NCI-H1048 (cell line): ENCODE measurements at places on chromosomes 16 and 17.

- DNase-seq = no peak
Measured at GRCh38 chr17:19024101-19025078, 19.8 kb upstream of the FAM83G start.

DNA sequence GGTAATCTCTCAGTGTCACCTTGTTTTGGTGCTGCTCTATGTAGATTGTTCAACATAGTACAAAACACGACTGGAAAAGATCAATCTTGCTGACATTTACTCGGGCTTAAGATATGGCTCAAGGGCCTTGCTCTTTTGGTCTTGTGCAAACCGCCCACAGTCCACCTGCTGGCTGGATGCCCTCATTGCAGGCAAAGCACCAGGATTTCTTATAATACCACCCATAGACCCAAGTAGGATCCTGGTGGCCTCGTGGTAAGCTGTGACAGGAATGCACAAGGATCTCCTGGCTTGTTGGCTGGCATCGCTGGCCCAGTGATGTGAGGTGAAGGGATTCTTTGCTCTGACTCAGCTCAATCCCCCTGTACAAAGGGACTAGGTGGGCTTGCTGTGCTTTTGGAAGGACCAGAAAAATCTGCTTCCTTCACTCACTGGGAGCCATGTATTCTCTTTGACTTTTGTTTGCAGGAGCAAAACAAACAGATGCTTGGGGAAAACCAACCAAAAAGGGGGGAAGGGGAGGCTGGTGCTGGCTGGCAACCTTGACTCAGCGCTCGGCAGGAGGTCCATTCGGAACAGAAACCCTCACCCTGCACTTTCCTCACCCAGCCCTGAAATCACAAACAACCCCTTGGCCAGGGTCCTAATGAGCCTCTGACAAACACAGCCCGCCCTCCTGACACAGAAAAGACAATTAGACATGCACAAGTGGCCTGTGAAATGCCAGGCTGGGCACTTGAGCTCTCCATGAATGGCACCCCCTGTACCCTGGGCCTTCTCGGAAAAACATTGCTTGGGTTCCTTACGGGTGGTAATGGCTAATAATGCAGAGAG lies 36.6 kb upstream of the MED9 start:
- DNase-seq = peak; percentile 21

DNA sequence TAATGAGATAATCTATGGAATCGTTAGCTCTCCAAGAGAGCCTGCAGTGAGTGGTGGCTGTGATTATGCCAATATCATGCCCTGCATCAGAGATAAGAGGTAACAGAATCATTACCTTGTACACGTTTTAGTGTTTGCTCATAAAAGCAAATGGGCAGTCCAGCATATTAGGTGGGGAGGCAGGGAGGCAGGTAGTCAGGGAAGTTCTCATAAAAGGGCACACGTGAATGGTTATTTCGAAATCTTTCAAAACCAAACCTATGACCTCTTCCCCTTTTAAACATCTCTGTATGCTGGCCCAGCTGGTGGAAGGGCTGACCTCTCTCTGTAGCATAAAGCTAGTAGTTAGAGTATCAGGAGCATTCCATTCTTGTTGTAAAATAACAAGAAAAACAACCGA lies 51.7 kb downstream of the VAT1L start:
- no peak for DNase-seq

GRCh38 chr16:89022051-89022836 lies 45.2 kb upstream of the CBFA2T3 start:
- no peak for DNase-seq

GRCh38 chr16:8676737-8677375 lies 2.4 kb downstream of the ABAT start:
- no peak for DNase-seq

DNA sequence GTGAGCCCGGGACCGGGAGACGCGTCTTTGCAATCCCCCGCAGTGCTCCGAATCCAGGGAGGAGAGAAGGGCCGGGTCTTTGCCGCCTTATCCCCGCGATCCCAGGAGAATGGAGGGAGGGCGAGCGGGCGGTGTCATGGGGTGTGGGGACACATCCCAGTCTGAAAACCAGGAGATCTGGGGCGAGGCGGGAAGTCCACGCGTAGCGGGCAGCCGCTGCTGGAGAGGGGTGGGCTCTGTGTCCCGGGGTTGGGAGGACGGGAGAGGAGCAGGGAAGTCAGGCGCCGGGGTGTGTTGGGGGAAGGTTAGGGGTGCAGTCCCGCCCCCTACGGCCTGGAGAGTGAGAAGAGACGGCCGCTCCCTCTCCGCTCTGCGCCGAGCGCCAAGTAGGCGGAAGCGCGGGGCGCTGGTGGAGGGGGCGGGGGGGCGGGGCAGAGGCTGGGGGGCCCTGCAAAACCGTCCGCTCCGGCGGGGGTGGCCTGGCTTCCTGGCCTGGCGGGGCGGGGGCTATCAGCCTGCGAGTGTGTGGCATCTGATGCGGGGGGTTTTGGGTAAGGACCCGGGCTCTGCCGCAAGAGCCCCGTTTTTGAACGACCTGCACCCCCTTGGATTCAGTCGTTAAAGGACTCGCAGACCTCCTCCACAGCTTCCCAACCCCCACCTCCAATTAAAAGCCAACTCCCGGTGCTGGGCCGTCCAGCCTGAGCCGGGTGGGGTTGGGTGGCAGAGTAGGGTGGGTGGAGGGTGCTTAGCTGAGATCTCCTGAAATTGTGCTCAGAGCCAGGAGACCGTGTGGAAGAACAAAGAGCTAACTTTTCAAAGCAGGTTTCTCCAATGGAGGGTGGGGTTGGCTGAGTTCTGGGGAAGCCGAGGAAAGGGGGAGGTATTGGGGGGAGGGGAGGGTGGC lies 654 bp downstream of the LASP1 start:
- DNase-seq = no peak

- DNase-seq = no peak
Measured at GRCh38 chr16:53894686-53895085, 190.7 kb downstream of the FTO start.

DNA sequence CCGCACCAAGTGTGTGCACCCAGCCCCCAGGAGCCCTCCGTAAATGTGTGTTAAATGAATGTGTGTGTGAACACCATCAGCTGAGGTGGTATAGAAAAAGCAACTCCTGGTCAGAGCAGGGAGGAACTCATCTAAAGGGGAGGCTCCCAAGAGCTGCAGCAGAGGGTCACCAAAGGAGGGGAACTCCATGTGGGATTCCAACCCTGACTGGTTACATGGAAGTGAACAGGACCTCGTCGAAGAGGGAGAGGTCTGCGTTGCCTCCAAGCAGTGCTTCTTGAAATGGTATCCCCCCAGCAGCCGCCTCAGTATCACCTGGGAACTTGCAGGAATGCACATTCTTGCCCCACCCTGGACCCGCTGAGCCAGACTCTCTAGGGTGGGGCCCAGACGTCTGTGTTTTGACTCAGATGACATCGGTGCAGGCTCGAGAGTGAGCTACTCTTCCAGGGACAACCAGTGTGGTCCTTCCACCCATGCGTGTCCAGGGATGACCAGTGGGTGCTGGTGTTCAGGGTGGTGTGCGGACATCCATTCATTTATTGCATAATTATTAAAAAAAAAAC lies 30.8 kb downstream of the ADCY9 start:
- DNase-seq = no peak

- no peak for DNase-seq
Measured at GRCh38 chr16:53358884-53359283, 75.4 kb upstream of the RBL2 start.

- DNase-seq = no peak
Measured at GRCh38 chr17:48578616-48579470, 693 bp upstream of the HOXB4 start.

DNA sequence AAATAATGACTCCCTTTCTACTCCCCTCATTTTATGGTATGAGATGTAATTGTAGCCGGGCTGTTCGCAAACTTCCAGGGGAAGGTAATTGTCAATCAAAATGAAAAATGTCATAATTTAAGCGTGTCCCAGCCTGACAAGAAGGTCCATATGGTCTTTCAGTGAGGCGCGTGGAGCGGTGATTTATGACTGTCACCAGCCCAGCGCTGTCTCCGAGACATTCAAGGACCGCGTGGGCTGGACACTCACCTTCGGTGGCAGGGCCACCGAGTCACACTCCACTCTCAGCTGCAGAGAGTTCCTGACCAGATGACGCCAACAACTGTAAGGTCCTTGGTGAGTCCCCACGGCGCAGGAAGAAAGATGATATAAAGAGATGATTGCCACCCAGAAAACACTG lies 157.7 kb upstream of the TNRC6C start:
- DNase-seq = no peak

DNA sequence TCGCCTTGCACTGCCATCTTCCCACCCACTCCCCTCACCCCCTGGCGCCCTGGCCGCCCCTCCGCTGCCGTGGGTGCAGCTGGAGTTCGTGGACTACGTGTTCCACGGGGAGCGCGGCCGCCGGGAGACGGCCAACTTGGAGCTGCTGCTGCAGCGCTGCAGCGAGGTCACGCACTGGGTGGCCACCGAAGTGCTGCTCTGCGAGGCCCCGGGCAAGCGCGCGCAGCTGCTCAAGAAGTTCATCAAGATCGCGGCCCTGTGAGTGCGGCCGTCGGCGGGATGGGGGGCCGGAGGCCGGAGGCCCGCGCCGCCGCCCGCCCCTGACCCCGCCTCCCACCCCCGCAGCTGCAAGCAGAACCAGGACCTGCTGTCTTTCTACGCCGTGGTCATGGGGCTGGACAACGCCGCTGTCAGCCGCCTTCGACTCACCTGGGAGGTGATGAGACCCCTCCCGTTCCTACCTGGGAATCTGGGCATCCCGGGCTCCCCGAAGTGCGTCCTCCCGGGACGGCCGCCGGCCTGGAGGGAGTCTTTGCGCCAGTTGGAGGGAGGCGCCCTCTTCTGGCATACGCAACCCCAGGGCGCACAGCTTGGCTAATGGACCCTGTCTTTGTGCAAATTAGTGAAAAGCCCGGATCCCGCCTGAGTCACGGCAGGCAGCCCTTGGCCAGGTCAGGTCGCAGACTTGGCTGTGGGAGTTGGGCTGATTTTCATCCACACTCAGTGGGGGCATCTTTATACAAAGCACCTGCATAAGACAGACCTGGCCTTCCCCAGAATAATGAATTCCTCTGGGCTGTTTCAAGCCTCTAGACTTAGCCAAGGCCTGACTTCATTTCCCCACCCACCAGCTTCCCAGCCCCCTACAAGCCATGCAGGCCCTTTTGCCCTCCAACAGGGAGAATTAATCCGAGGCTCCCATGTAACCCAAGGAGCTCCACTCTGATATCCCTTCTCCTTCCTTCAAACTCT lies 14.3 kb downstream of the RAPGEFL1 start:
- no peak for DNase-seq

- peak; percentile 15 for DNase-seq
Measured at GRCh38 chr17:12180644-12181261, 160.1 kb downstream of the MAP2K4 start.

GRCh38 chr16:65343556-65343955 lies 221.7 kb upstream of the CDH11 start:
- no peak for DNase-seq

DNA sequence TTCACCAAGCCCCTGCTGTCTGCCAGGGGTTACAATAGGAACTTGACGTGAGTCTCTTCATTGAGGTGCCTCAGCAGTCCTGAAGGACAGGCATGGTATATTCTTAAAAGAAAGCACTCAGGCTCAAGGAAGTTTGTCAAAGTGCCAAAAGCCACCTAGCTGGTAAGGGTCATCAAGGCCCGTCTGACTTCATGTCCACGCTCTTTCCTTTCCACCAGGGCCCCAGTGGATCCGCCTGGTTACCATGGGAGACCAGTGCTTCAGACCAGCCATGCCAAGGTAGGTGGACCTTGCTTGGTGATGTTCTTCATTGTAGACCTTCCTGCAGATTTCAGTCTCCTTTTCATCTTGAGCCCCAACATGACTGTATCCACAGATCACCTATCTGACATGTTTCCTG lies 27.6 kb upstream of the CCL1 start:
- DNase-seq = no peak

- DNase-seq = no peak
Measured at GRCh38 chr16:71622088-71622487, 3.9 kb upstream of the MARVELD3 start.

- no peak for DNase-seq
Measured at GRCh38 chr16:74898659-74899058, 86.3 kb downstream of the WDR59 start.

- DNase-seq = no peak
Measured at GRCh38 chr17:33520426-33521330, 227.6 kb upstream of the ASIC2 start.

DNA sequence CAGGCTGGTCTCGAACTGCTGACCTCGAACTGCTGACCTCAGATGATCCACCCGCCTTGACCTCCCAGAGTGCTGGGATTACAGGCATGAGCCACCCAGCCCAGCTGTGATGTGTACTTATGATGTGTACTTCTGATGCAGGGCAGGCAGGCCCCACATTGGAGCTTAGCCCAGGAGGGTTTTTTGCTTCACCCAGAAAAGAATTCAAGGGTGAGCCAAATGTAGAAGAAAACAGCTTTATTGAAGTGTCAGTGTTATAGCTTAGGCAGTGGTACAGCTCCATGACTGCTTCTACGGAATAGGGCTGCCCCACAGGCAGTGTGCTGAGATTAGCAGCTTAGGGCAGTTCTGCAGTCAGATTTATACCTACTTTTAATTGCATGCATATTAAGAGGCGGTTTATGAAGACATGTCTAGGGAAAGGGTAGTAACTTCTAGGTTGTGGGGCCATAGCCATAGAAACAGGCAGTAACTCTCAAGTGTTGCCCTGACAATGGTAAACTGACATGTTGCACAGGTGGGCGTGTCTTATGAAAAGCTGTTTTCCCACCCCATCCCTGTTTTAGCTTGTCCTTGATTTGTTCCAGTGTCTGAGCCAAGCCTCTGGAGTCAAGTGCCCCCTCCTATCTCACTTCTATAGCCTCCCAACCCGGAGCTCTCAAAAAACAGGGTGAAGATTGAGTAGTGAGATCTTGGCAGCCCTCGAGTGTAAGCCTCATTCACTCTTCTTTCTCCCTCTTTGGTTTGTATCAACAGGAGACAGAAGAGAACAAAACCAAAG lies 24.1 kb upstream of the POLR3E start:
- DNase-seq = no peak

DNA sequence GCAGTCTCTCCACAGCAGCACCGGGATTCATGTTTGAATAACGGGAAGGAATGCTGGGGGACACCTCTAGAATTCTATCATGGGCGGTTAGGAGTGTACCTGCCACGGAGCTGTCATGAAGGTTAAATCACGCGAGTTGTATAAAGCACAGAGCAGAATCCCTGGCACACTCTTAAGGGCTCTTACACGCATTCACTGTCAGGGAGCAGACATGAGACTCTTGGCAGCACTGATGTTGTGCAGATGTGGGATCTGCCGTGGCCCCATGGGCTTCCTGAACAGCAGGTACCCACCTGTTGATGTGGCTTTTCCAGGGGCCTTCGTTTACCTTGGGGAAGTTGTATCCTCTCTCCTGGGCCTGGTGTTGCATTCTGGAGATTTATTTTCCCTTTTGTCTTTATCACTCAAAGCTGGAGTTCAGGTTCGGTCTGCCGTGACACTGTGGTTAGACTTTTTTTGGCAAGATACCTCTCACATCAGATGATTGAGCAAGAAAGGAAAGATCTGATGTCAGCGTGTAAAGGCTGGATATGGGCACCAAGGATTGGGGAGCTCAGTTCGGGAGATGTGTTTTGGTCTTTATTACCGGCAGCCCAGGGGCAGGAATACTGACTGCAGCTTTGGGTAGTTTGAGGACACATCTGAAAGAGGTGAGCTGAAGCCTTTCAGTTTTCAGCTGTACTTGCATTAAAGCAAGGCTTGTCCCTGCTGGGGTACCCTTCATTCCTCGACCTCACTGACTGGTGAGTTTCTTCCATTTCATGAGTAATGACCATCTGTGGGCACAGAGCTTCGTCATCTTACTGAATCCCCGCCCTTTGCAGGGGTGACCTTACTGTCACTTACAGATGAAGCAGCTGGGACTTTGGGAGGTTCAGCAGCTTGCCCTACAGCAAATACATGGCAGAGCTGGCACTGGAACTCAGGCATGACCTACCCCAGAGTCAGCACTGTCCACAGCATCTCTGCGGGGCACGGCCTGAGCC lies 19.3 kb downstream of the KNOP1 start:
- no peak for DNase-seq

GRCh38 chr17:46121165-46121764 lies 72.0 kb downstream of the KANSL1 start:
- no peak for DNase-seq
